Natural killer cell treated with Interleukin-12 subunit alpha and Interleukin-12 subunit beta and Interleukin-15 and Interleukin-18, amount 100 ng/mL, for 72 hours (primary cell): ENCODE measurements at places on chromosomes 2 and 18.

GRCh38 chr2:20034821-20035220 lies 16.6 kb downstream of the LAPTM4A start:
- DNase-seq = no peak

DNA sequence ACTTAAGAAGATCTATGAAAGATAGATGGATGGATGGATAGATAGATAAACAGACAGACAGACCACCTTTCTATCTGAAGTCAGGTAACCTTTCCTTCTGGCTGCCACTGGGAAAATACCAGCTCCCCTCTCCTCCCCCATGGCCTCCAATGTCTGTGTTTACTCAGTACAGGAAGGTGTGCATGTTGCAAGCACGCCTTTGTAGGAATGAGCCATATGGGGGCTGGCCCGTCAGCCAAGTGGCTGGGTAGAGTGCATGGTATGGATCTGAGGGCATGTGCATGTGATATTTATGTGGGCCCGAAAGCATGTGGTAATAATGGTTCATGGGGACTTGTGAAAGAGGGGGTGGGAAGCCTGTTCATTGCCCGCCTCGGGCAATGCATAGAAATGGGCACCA lies 109.2 kb upstream of the FZD7 start:
- no peak for DNase-seq

DNA sequence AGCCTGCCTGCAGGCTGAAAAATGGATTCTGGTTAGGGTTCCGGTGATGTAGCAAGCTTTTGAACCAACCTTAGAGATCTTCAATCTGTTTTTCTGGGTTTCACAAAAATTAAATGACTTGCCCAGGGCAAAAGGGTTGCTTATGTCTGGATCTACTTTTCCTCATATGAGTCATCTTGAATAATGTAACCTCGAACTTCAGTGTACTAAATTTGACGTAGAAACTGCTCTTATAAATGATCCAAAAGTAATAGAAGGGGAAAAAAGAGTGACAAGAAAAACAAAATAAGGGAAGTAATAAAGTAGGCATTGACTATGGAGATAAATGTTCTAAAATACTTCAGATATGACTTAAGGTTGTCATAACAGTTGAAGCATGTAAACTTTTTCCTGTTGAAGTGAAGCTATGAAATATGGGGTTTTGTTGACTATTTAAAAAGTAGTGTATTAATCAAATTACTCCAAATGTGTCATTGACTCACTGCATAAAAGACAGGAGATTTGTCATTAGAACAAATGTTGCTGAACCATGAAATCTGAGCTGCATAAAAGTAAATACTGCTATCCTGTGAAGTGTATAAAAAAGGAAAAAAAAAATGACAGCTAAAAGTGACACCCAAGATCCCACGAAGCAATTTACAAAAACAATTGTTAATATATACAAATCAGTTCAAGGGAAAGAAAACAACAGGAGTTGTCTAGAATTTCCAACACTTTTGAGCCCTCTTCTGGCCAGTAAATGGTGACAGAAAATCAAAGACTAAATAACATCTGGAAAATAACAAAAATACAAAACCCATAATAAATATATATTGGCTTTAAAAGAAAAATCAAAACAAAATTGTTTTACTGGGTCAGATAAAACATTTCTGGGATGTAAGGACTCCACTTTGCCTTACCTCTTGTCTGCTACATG lies 103.6 kb upstream of the SERPINE2 start:
- DNase-seq = no peak

DNA sequence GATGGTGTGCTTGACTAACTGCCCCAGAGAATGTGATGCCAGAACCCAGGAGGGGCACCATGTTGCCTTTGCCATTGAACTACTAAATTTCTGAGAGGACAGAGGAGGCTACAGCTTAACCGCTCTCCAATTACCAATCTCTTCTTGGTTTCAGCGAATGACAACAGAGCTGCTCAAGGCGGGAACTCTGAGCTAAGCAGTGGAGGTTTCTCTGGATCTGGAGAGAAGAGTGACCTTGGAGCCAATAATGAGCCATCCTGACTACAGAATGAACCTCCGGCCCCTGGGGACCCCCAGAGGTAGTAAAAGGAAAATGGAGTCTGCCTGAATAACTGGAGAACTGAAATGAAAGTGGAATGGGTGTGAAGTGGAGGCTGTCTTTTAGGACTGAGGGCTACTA lies 53.2 kb downstream of the DIS3L2 start:
- DNase-seq = no peak

DNA sequence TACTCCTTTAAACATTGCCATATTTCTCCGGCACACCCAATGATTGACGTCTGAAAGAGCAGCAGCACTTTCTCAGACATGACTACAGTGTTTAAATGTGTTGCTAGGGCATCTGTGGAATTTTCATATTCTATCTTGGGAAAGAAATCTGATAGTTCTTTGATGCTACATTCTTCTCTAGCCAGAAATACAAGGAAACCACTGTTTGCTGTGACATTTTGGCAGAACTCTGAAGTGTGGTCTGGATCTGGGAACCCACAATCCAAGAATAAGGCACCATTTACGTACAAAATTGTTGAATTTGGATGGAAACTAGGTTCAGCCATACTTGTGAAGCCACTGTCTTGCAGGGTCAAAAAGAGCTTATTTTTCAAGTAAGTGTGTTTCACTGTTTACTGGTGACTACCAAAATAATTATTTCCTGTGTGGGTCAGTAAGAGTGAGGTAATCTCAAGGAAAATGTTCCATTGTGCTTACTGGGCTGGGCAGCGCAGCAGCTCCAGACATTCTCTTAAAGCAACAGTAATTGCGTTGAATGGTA lies 21.3 kb upstream of the CD28 start:
- DNase-seq = no peak

DNA sequence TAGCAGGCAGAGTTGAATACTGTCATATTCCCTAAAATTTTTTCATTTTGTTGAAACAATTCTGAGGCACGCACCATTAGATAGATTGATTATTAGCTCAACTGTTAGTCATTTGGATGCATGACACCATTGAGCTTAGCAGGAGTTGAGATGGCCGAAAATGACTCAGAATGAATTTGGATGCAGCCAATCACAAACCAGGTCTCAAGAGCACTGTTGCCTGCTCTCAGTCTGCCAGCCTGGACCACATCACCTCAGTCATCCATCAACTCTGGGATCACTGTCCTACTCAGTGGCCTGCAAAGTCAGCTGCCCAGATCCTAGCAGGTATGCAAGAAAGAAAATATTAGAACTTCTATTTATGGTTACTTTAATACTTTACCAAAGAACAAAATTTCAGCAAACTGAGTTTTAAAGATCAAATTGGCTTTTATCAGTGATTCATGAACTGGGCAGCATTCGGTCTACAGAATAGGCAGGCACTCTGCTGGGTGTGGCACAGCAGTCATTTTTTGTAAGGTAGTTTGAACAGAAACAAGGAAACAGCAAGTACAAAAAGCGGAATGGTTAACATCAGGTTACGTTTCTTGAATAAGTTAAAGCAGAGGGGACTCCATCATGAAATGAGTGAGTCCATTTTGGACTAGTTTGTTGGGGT lies 152.7 kb upstream of the ARHGAP28 start:
- DNase-seq = no peak

GRCh38 chr2:26380281-26380680 lies 21.4 kb upstream of the DRC1 start:
- DNase-seq = no peak

DNA sequence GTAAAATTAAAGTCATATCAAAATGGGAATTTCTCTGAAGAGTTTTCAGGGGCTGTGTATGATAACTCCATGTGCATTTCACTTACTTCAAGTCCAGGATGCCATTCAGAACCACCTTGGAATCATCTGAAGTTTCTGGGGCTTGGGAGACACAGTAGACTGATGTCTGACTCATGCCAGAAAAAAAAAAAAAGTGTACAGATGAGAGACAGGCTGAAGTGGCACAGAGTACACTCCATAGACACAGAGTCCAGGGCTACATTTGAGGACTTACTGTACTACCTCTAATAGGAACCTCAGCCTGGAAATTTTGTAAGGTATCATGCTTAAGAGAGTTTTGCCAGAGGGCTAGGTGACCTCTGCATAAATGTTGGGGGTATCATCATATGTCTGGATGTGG lies 92.0 kb downstream of the SS18 start:
- no peak for DNase-seq

GRCh38 chr2:68195096-68195495 lies 37.4 kb downstream of the PNO1 start:
- DNase-seq = no peak
